ENCODE measurements at places on chromosomes 6 and 20.

DNA sequence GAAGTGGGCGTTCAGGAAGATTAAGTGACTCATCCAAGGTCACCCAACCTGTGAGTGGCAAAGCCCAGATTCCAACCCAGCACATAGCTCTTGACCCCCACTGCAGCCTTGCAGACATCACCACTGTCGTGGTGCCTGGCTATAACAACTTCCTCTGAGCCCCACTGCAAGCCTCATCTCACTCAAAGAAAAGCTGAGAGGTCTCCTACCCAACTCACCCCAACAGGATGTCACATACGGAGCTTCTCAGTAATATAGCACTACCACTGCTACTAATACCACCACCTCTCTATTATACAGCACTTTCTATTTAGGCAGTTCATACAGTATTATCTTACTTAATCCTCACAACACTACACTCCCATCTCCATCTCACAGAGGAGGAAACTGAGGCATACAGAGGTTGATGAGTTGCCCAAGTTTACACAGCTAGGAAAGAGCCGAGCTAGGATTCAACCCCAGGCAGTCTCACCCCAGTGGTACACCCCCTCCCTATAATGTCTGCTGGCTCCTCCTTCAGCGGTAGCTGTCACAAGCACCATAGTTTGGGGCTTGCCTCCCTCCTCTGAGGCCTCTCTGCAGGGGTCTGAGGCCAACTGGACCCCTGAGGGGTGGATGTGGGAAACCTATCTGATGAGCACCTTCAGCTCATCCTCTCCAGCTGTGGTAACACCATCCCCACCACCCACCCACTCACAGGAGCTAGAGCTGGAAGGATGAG is 19.5 kb downstream of the TFEB start:
- no peak for DNase-seq

DNA sequence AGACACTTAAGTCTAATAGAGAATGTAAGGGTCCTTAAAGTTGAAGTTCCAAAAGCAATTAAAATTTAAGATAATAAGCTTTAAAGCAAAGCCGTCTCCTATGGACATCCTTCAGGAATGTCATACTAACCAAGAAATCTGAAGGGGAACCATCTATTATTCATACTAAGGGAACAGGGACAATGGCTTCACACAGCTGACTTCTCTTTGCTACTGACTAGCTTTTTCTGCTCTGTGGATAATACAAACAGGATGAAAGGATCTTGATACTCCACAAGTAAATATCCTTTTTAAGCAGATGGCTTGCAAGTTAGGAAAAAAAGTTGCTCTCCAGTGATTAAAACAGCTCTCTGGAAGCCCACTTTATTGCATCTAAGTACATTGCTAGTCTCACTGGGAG is 178.6 kb downstream of the BACH2 start:
- no peak for DNase-seq

- DNase-seq = no peak
Measured at GRCh38 chr20:49969234-49969633, 13.5 kb upstream of the SNAI1 start.

- no peak for DNase-seq
Measured at GRCh38 chr20:46581391-46581790, 30.9 kb upstream of the OCSTAMP start.

DNA sequence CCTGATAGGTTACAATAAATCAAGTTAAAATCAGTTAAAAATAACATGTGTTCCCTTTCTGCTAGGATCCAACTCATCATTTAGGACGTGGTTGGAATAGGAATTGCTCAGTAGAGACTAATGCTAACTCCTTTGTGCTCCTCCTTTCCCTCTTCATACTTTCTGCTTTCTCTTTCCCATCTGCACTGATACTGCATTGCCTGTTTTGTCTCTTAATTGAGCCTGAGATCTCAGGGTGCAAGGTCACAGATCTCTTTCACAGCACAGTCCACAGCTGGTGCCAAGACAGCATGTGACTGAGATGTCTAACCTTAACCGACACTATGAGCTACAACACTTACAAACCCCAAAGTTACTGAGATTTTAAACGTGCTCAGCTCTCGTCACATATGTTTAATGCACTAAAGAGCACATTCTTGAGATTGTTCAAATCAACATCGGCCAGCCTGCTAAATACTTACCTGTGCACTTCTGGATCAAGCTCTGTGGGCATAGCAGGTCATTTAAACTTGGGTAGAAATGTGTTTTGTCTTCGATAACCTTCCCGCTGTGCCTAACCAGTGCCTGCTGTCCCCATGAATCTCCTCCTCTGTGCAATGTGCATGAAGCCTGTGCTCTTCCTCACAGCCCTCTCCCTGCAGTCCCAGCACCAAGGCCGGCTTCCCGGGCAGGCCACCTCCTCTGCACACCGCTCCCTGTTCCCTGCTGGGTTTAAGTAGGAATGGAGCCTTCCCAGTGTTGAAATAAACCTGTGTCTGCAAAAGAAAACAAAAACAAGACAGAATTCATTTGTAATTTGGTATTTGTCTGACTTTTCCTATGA is 39.6 kb upstream of the AFDN start:
- no peak for DNase-seq

DNA sequence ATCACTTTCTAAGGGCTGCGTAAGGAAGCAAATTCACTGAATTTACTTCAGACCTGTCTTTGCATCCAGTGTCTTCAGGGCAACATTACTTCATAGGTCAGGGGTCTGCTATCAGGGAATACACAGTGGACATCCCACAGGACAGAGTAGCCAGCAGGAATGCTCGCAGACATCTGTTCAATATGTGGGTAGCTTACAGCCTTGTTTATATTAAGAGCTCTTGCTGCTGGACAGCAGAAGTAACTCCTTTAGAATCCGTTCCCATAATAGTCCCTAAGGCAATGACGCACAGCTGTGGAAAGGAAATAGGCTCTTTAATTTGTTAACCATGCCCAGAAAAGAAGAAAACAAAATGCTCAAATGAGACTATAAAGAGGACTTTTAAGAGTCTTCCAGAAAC is 198.7 kb downstream of the MOXD1 start:
- DNase-seq = no peak

DNA sequence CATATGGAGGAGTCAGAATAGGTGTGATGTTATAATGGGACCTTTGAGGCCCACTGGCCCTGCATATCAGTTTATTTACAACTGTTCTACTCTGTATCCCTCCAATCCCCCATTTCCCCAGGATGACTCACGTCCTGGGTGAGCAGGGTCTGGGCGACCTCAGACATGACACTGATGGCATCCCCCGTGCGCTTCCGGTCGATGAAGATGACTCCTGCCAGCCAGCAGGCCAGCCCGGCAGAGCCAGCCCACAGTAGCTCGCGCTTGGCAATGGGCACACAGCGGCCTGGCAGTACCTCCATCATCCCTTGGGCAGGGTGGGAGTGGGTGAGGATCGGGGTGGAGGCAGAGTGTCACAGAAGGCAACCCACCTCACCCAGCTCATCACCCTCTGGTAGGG is 5.6 kb downstream of the AGPAT1 start:
- no peak for DNase-seq

- peak; percentile 76 for DNase-seq
Measured at GRCh38 chr6:87944541-87944954, 103.1 kb upstream of the SPACA1 start.

DNA sequence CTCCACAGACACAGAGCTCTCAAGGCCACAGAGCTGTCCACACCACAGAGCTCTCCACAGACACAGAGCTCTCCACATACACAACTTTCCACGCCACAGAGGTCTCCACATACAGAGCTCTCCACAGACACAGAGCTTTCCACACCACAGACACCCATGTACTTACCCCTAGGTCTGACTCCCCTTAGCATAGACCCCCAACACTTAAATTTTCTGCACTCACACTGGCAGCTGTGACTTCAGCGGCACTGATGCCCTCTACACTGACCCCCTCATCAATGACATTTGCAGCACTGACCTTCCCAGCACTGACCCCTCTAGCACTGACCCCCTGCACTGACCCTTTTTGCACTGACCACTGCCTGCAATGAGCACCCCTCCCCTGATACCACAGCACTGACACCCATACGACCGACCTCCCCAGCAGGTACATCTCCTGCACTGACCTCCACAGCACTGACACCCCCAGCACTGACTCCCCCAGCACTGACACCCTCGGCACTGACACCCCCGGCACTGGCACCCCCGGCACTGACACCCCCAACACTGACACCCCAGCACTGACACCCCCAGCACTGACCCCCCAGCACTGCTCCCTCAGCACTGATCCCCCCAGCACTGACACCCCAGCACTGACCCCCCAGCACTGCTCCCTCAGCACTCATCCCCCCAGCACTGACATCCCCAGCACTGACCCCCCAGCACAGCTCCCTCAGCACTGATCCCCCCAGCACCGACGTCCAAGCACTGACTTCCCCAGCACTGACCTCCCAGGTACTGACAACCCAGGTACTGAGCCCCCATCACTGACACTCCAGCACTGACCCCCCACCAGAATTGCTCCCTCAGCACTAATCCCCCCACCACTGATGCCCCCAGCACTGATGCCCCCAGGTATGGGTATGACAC is 56.5 kb downstream of the ERMARD start:
- DNase-seq = no peak

DNA sequence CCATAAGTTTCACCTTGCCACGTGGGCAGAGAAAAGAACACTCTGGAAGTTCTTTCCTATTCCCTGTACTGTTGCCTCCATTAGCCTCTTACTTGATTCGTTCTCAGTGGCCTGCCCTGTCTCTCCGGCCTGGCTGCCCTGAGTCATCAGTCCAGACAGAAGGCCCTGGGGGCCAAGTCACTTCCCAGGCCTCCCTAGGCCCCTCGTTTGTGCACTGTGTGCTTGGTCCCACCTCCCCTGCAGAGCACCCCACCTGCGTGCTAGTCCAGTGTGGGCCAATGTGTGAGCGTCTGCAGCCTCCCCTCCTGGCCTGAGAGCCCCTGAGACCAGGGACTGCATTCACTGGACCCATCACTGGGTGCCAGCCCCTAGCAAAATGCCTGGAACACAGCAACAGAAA is 191.2 kb upstream of the RREB1 start:
- DNase-seq = no peak

DNA sequence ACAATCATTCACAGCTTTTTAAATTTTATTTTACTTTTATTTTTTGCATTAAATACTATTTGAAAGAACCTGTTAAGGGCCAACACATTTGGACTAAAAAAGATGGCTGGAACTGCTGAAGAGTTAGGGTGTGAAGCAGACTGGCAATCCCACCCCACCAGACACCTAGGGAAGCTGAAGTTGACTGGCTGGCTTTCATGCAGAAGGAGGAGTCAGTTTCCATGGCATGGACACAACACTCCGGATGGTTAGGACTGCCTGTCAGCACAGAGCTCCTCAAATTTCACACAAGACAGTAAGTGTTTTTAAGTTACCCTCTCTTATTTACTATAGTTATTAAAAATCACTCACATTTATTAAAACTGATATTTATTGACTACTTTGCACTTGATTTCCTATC is at the start of gene ANKRD66:
Gene ANKRD66 (plus strand): TSS at position 238 of the 400 bp plus-strand sequence. CDS start 5,016 bp downstream, outside the sequence.
- DNase-seq = no peak

GRCh38 chr6:19317431-19317986 is 519.7 kb upstream of the ID4 start:
- DNase-seq = no peak

- no peak for DNase-seq
Measured at GRCh38 chr6:113782636-113783035, 74.5 kb upstream of the MARCKS start.

DNA sequence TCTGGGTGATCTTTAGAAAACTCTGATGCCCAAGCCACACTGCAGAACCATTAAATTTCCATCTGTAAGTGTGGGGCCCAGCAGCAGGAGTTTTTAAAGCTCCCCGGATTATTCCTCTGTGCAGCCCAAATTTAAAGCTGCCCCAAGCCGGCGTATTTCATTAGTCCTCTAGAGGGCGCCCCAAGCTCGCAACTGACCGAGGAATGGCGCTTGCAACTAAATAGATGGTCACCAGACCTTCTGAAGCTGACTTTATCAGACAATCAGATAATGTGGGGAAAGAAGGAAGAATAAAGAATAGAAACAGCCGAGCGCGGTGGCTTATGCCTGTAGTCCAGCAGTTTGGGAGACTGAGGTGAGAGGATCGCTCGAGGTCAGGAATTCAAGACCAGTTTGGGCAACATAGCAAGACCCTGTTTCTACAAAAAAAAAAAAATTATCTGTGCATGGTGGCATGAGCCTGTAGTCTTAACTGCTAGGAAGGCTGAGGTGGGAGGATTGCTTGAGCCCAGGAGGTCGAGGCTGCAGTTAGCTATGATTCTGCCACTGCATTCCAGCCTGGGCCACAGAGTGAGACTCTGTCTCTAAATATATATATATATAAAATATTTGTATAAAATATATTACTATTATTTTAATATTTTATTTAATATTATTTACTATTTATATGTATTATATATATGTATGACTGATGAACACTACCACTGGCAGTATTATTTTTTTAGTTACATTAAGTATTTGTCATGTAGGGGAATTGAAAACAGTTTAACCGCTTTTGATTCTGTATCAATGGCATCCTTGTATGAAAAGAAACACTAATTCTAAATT is 56.0 kb downstream of the OTOR start:
- no peak for DNase-seq

DNA sequence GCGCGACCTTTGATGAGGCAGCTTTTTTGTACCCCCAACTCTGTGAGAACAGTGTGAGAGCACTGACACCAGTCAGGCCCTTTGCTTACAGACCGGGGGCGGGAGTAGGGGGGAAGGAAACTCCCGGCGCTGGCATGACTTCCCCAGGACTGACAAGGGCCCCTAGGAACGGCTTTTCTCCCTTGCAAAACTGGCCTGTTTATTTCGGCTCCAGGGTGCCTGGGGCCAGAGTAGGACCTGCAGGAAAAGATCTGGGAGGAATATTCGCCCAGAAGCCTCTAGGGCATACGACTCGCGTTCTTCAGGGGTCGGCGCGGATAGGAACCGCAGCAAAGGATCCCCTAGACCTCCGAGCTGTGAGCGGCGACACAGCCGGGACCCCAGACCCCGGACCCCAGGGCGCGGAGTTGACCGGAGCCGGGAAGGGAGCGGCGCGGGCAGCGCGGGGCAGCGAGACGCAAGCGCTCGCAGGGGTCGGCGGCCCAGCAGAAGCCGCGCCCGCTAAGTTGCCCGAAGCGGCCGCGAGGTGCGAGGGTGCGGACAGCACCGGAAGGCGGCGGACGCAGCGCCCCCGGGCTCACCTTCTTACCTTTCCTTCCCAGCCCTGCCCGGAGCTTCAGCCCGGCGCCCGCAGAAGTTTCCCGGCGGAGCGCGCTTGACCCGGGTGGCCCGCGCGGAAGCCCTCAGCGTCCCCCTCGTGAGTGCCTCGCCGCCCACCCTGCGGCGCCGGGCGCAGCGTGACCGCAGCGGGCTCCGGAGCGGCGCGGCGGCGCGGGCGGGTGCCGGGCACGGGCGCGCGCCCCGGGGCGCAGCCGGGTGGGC is at the start of gene POPDC3:
Gene POPDC3 (minus strand): TSS at position 771 of the 822 bp plus-strand sequence. CDS start 18,105 bp downstream, outside the sequence.
- no peak for DNase-seq

DNA sequence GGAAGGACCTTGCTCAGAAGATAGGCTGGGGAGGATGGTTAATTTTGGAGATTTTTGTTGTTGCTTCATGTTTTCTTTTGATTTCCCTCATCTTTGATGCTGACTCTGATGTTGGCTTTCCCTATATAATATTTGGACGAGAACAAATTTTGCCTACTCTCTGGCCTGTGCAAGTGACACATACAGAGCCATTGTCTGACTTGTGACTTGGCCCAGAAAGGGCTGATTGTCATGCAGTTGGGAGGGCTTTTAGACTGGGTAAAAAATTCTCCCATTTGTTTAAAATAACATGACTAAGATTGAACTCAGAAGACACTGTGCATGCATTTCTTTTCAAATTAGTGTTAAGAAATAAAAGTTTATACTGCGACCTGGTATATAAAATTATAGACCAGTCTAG is 98.6 kb upstream of the SUPT3H start:
- DNase-seq = no peak
